Memory B cell (primary cell): ENCODE measurements at places on chromosomes 4 and X.

DNA sequence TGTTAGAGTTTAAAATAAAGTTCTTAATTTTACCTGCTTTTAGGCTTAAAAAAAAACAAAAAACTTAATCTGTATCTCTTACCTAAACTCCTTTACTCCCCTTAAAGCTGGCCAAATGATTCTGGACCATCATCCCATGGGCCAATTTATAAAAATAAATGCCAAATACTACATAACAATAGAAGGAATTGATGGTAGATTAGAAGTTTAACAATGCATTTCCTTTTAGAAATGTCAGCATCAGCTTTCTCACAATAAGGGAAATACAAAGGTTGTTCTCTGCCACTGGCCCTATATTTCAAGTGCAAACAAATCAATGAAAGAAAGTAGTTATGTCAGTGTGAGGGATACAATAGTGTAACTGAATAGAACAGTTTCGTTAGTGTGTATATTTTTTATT is 5.7 kb upstream of the RAPGEF2 start:
- no peak for DNase-seq

- DNase-seq, result no peak
These were observed 343.9 kb downstream of the ADGRL3 start for GRCh38 chr4:61543976-61544375.

DNA sequence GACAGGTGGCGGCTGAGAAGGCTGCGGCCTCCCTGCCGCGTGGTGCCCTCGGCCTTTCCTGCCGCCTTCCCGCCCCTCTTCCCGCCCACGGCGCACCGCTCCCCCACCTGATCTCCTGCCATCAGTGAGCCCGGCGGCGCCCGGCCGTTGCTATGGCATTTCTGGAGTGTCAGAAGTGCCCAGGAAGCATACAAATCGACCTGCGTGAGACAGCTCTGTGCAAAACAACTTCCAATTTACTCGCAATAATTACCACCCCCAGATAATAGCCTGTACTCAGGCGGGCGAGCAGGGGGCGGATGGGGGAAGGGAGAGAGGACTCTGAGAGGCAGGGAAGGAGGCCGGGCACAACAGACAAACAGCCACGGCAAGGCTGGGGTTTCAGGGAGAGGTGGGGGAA is 16.6 kb upstream of the ERCC6L start:
- DNase-seq, result no peak

GRCh38 chrX:131792789-131793462 is 230.2 kb upstream of the STK26 start:
- no peak for DNase-seq

- no peak for DNase-seq
These were observed 411.9 kb downstream of the GPAT3 start for GRCh38 chr4:83947830-83948193.

DNA sequence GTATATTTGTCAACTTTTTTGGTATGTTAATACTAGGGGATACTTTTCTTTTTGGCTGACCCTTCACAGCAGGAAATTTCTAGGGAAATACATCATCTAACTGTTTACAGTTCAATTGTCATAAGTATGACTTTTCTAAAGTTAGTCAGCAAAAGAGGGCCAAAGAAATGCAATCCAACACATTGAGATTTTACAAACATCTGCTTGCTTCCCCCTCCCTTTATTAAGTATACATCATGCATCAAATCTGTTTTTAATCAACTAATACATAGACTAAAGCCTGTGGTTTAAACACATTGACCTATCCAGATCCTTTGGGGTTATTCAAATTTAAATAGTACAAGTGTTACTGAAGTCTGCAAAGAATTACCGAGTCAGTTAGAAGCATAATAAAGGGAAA is 93.9 kb downstream of the MID1 start:
- no peak for DNase-seq
